ENCODE measurements at places on chromosomes 3 and 15.

- no peak for DNase-seq
Observed at GRCh38 chr3:4819746-4820145, 159.5 kb upstream of the BHLHE40 start.

DNA sequence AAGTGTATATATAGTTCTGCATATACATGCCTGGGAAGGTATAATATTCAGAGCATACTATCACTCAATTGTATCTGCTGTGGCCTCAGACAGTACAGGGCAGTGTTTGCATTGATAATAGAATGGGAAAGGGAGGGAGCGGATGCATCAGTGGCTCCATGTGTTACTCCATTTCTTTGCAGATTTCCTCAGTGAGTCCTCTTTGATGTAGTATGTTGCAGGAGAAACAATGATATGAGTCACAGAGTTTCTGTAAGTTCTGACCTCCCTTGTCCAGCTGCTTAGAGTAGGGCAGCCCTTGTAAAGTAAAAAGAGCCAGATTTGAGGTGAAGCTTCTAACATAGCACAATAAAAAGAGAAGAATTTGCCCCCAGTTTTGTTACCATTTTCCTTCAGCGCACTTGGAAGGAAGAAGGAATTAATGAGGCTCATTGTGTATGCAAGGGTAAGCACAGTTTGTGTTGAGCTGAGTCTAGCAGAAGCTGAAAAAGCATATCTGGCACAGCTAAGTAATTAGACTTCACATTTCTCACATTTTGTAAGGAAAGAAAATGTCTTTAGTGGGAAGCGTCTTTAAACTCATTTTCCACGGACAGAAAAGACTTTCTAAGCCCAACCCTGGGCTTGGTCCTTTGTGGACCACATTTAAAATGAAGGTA lies 555.8 kb upstream of the IL12A start:
- no peak for DNase-seq

DNA sequence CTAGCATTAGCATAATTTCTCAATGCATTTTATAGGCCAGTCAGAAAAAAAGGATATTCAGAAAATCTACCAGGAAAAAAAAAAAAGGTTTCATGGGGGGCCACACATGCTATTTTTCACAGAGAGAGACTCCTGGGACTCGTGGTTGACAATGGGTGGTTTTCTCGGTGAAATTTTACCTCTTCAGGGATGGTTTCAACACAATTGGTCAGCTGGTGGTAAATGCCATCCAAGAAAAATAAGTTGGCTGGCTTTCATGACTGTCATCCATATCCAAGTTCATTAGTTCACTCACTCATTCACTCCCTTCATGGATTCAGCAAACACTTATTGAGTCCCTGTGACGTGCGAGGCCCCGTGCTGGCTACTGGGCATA lies 217.3 kb downstream of the SHQ1 start:
- DNase-seq = no peak

DNA sequence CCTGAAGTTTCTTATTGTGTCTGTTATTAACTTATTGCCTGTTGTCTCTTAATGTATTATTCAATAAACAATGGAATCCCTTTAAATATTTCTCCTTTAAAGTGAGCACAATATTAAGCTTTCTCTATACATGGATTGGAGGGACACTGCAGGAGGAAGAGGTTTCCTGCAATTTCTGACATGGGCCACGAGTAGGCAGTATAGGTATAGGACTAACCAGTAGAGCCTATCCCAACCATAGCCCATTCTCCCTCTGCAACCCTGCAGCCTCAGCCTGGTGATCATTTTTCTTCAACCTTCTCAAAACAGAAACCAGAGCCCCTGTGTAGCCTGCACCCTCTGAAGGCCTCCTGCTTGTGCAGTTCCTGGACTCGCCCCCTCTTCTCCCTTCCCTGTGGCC lies 124.8 kb downstream of the NEK10 start:
- no peak for DNase-seq

DNA sequence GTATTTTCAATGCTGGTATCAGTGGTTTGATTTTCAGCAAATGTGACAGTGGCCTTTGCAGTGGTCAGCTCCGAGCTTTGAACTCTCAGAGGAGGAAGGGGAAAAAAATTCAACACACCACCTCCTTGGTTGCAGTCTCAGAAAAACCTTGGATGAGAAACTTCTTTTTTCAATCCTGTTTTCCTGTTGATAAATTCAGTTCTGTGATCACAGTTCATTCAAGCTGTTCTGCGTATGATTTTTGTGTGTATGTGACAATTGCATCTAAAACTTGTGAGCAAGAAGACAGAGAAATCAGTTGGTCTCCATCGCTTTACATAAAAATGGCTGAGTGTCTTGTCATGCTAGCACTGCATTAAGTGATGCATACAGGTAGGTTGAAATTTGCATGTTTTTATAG lies 19.2 kb downstream of the ZBTB38 start:
- no peak for DNase-seq

DNA sequence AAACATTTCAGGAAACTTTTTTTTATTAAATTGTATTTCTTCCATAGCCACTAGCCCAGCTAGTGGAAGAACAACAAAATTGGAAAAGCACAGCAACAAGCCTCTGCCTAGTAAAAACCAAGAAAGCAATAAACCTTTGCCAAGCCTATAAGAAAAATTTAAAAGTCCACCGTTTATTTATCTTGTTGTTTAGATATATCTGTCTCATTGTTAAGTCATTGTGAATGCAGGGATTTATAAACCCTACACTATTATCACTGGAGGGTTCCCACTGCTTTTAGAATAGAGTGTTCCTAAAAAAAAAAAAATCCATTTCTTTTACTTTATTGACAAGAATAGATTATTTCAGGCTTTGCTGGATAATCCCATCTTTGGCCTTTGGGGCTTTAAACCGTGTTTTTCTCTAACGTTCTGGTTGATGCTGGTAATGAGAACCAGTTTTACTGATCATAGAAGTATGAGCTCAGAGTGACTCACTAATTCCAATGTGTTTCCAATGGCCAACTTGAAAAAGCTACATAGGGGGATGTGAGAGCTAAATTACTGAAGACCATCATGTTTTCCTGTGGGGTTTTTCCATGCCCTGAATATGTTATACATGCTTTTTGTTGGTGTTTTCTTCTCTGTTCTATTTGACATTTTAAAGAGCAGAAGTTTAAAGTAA lies 634.1 kb downstream of the RBMS3 start:
- no peak for DNase-seq

DNA sequence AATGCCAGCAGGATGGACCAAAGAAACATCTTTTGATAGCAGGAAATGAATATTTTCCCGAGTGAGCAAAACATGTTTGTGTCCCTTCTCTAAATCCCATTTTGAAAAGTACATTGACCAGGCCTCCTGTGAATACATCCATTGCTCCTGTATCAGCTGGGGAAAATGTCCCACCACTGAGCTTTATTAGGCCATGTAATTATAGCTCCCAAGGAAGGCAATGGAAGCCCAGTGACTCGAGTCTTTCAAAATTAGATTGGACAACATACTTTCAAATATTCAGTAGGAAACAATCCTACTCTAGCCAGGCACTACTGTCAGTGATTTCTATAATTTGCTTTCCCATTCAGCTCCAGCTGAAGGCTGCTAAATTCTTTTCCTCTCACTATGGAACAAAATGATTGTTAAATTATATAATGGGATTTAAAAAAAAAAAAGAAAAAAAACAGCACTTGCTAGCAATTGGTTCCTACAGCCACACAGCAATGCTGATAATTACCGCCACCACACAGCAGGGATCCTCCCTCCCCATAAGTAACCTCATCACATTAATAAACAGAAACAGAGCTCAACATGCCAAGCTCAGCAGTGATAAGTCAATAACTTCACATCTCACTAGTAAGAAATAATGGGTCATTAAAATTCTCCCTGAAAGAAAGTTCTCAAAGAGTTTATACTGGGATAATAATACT lies 172.4 kb upstream of the SLC2A2 start:
- DNase-seq = no peak

DNA sequence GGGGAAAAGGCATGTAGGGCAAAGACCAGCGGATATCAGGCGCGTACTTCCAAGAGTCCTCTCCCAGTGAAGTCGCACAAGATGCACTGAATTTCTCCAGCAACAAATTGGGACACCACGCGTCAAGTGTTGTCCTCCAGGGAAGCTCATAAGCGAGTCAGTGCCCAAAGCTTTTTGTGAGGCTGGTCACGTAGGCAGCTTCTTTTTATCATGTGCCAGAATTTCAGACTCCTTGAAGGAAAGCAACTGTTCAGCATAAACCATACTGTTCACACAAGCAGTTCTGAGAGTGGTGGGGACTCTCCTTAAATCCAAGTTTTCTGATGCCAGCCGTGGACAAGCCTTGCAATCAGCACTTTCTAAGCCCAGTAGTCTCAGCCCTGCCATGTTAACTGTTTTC lies 10.1 kb upstream of the FSTL1 start:
- no peak for DNase-seq

- DNase-seq = no peak
Observed at GRCh38 chr15:94041746-94042145, 189.6 kb upstream of the MCTP2 start.

DNA sequence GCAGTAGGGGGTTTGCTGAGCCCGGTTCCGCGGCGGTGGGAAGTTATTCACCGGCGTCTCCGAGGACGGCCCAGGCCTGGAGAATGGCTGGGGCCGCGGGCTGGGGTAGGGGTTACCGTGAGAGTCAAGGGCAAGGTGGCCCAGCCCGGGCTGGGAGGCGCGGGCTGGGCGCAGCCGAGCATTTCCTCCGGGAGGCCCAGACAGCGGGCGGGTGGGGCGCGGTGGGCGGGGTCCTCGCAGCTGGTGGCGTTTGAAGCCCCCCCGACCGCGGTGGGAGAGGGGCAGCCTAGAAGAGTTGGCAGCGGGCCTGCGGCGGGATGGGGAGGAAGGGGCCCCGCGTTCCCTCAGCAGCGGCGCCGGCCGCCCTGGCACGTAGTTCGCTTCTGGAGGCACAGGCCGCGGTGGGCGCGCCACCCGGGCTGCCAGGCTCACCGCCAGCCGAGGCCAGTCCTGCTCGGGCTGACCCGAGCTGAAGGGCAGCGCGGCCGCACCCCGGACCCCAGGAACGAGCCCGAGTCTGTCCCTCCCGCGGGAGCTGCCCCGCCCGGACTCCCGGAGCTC lies 960 bp upstream of the KLF13 start:
- peak; percentile 74 for DNase-seq

GRCh38 chr3:94070341-94070911 lies 7.6 kb downstream of the NSUN3 start:
- no peak for DNase-seq

DNA sequence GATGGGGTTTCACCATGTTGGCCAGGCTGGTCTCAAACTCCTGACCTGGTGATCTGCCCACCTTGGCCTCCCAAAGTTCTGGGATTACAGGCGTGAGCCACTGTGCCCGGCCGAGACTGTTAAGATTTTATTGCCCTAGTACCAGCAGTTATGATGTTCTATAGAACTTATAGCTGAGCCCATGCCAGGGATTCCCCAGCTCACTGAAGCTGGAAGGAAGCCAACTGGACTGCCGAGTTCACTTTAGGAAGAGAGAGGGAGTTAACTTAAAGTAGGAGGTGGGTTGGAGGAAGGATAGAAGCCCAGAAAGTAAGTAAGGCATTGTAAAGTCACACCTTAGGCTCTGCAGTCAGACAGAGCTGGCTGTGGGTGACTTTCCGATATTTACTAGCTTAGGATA lies 101.1 kb upstream of the BOC start:
- no peak for DNase-seq

DNA sequence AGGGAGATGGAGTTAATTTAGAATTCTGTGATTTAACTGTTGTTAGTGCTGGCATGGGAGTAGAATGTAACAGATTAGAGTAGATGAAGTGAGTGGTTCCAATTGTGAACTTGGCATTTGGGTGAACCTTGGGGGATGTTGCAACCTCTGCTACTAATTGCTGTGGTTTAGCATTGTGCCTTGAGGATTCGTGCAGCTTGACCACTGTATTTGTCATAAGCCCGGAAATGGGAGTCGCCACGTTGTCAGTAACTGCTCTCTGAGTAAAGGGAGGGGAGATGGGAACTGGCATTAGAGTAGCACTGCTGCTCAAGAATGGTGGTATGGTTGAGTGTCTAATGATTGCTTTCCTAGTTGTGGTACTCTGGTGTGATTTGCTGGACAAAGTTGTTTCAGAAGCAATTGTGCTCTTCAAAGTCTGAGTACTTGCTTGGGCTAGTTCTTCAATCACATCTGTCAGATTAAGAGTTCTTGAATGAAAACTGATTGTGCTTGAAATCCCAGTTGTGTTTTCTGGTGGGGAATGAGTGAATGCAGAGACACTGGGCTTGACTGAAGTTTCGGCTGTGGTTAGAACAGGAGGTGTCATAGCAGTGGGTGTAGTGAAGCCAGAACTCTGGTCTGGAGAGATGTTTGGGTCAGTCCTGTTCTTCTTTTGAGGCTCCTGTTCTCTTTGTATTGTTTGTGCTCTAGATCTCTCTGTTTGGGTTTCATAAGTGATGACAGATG lies 15.4 kb downstream of the IGSF10 start:
- no peak for DNase-seq

DNA sequence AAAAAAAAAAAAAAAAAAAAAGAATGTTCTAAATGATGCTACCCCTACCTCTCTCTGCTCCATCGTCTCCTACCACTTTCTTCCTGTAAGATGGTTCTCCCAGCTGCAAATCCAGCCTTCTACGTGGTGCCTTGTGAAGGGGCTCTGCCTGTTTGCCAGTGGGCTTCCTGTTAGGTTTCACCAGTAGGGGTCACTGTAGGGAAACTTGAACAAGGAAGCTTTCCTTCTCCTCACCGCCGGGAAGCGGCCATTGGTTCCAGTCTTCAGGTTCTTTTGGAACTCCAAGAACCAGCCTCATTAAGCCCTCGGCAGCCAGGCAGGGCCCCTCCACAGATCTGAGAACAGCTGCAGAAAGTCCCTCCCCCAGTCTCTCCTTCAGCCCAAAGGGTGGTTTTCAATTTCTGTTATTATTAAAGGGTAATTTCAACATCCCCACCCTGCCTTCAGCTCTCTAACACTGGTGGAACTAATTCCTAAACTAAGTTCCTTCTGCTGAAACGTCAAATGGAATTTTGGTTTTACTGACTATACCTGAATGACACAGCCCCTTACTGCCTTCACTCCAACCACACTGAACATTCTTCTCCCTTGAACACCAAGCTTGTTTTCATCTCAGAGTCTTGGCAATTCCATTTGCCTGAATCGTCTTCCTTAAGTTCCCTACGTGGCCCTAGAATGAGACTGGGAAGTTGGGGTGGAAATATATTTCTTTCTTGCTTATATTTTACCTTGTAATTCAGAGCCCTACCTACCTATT lies 13.5 kb downstream of the MCCC1 start:
- DNase-seq = no peak

DNA sequence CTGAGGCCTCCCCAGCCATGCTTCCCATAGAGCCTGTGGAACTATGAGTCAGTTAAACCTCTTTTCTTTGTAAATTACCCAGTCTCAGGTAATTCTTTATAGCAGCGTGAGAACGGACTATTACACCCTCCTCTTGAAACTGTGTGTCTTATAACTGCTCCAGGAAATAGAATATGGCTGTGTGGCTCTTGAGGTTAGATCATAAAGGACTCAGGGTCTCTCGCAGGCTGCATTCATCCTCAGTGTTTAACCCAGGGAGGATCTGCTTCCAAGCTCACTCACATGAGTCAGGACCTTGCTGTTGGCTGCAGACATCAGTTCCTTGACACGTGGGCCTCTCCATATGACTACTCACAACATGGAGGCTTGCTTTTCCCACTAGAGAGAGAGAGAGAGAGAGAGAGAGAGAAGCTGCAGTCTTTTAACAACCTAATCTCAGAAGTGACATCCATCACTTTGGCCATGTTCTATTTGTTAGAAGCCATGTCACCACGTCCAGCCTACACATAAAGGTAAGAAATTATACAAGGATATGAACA lies 114.3 kb upstream of the UBE2E1 start:
- no peak for DNase-seq

GRCh38 chr3:37969596-37970100 lies 20.9 kb upstream of the VILL start:
- DNase-seq = no peak

All from activated gamma-delta T cell treated with Interleukin-2 at 50 U/mL for 16 hours (primary cell).